Trophoblast cell (in vitro differentiated cells and primary cell): ENCODE measurements at places on chromosomes 12 and 14.

DNA sequence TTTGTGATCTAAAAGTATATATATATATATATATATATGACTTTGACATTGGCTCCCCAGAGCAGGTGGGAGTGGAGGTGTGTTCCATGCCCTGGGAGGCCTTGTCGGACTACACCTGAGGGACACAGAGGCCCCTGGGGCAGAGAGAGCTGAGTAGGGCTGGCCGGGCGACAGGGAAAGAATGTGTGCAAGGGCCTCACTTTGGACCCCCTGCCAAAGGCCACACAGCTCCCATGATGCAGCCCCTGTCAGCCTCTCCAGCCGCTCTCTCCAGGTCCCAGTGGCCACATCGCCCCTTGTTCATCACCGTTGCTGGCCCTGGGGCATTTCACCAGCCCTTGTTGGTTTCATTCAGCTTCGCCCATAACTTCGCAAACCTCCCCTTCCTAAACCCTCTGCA is 123.9 kb downstream of the BCL11B start:
- H3K36me3 ChIP-seq = no peaks in the 10 kb centered on the region
- DNase-seq = no peak

- no peak overlapping the region for H3K4me3 ChIP-seq
- no peaks in the 10 kb centered on the region for H3K27me3 ChIP-seq
- DNase-seq = no peak
- no peaks in the 10 kb centered on the region for H3K36me3 ChIP-seq
- no peak overlapping the region for H3K27ac ChIP-seq
Measured at GRCh38 chr12:101995684-101996083, 66.1 kb downstream of the WASHC3 start.

DNA sequence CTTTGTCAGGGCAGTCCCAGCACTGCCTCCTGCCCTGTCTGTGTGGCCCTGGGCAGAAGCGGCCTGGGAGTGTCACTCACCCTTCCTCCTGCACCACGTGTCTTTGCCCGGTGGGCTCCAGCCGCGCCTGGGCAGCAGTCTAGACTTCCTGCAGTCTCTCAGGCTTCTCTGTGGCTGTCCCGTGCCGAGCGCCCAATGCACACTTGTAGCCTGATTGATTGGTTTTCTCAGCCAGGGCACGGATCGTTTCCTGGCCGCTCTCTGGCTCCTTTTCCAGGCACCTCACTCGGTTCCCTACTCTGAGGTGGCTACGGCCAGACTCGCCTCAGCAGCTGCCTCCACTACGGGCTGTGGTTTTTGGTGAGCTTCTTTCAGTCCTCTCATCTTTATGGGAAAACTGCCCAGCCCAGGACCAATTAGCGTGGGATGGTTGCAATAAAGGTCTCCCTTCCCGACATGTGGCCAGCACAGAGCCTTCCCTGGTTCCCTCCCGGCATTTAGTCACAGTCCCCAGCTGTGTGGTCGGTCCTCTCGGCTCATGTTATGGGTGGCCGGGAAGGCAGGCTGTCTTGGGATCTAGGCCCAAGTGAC is 133.1 kb downstream of the CACNA1C start:
- H3K27me3 ChIP-seq = no peaks in the 10 kb centered on the region
- peaks cover 2% of the 10 kb centered on the region for H3K36me3 ChIP-seq
- H3K4me1 ChIP-seq = peaks cover 7% of the 10 kb centered on the region
- H3K27ac ChIP-seq = no peak overlapping the region

DNA sequence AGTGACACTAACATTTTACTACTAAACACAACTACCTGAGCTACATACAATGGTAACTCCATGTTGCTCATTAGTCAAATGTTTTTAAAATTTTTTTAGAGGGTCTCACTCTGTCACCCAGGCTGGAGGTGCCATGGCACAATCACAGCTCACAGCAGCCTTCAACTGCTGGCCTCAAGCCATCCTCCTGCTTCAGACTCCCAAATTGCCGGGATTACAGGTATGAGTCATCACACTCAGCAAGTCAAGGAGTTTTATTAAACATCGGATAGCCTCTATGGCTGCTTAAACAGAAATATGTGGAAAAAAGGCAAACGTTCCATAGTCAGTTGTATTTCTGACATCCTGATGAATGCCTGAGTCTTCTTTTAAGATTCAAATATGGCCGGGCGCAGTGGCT is 11.1 kb upstream of the NPFF start:
- H3K27me3 ChIP-seq = no peaks in the 10 kb centered on the region
- no peaks in the 10 kb centered on the region for H3K4me1 ChIP-seq
- H3K4me3 ChIP-seq = no peak overlapping the region
- H3K36me3 ChIP-seq = peaks cover 32% of the 10 kb centered on the region
- H3K27ac ChIP-seq = no peak overlapping the region
- DNase-seq = no peak

DNA sequence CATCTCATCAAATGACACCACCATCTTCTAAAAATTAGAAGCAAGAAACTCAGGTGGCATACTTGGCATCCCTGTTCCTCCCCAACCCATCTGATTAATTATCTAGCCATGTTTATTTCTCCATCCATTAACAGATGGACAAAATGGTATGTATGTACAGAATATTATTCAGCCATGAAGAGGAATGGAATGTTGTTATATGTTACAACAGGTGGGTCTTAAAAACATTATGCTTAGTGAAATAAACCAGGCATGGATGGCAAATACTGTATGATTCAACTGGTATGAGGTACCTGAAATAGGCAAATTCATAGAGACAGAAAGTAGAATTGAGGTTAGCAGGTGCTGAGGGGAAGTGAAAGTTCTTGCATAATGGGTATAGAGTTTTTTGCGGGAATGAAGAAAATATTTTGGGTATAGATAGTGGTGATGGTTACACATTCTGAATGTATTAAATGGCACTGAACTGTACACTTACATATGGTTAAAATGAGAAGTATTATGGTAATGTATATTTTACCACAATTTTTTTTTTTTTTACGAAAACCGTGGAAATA is 17.5 kb downstream of the YY1 start:
- no peak for DNase-seq
- H3K27me3 ChIP-seq = no peaks in the 10 kb centered on the region
- H3K36me3 ChIP-seq = peaks cover 2% of the 10 kb centered on the region

DNA sequence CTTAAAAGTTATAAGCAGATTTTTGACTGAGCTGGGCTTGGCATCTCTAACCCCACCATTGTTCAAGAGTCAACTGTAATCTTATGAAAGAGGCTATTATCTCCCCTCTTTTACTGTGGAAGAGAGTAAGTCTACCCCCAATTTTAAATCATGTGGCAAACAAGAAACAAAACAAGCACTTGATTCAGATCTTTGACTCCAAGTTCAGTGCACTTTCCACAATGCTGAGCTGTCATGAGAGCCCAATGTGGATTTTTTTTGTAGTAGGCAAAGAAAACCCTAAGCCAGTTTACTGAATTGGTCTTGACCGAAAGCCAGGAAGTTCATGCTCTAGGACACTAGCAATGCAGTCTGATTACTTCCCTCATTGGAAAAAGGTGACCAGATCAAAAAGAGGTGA is 306.2 kb downstream of the GALC start:
- no peak for DNase-seq
- no peak overlapping the region for H3K27ac ChIP-seq
- no peaks in the 10 kb centered on the region for H3K4me1 ChIP-seq
- no peak overlapping the region for H3K4me3 ChIP-seq

DNA sequence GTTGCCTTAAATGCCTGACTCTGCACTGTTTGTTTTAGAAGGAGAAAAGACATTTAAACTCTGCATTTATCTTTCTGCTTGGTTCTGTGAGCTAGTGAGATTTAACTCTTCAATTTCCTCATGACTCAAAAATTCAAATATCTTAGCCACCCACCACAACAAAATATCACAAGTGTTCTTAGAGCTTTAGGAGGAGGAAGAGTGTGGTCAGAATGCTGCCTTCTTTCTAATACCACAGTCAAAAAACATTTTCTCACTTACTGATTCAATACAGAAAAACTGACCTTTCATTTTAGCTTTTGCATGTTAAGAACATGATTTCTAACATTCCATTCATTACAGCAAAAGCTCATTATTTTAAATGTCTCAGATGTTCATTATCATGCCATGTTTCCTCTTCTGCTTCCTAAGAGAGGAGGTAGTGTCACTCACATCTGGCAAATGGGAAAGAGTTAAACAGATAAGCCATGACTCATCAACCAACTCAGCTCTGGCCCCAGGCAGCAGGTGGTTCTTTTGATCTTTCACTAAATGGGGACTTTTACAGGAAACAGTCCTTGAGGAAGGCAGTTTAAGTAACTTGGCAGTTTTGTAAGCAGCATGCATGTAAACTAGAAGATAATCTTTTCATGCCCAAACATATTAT is 56.4 kb upstream of the RNU6-8 start:
- peak overlapping the region; percentile 40 for H3K27ac ChIP-seq
- no peaks in the 10 kb centered on the region for H3K27me3 ChIP-seq
- peaks cover 3% of the 10 kb centered on the region for H3K36me3 ChIP-seq
- H3K4me3 ChIP-seq = no peak overlapping the region
- H3K4me1 ChIP-seq = peaks cover 4% of the 10 kb centered on the region

DNA sequence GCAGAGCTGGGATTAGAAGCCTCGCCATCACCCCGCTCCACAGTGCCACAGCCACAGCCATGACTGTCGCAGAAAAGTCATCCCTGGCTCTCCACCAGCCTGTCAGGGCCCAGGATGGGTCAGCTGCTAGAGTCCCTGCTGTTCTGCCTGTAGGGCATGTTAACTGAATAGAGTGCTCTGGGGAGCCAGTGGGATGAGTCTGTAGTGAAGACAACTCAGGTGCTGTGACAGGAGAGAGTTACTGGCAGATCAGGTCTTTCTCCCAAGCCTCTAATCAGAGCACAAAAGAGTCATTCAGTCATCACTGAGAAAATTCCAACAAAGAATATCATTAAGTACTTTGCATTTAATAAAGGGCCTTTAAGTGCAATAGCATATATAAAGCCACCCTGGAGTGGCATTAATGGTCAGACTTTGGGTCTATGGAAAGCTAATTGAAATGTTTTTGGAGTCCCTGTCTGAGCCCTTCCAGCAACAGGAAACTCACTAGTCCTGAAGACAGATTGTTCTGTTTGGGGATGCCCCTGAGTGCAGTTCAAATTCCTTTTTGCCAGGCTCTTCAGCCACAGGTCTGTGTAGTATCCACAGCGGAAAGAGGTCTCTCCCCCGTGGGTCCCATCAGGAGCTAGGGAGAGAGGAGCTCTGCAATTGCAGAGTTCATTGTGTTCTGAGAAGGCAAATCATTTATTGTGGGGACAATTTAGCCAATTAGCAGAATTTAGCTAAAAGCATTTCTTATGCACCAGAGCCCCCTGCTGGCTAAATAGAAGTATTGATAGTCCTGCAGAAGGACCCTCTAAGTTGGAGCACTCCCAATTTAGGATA is 45.2 kb upstream of the C14orf132 start:
- DNase-seq = peak; percentile 69
- no peaks in the 10 kb centered on the region for H3K4me1 ChIP-seq
- no peaks in the 10 kb centered on the region for H3K36me3 ChIP-seq
- no peaks in the 10 kb centered on the region for H3K27me3 ChIP-seq
- no peak overlapping the region for H3K4me3 ChIP-seq

DNA sequence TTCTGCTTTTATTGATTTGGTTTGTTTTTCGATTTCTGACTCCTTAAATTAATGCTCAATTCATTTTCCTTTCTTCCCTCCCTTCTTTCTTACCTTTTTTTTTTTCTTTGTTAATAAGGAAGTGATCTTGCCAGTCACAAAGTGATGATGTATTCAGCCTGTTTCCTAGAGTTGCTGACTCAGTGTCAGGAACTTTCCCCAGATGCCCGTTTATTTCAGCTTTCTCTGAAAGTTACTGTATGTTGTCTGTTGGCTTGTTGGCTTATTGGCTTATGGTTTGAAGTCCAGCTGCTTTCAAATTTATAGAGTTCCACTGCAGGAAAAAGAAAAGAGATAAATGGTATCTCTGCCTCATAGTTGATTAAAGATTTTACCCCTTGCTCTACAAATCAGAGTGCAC is 12.4 kb upstream of the SLC6A15 start:
- no peak for DNase-seq
- H3K4me3 ChIP-seq = no peak overlapping the region
- H3K27ac ChIP-seq = no peak overlapping the region
- H3K27me3 ChIP-seq = no peaks in the 10 kb centered on the region
- H3K36me3 ChIP-seq = no peaks in the 10 kb centered on the region

DNA sequence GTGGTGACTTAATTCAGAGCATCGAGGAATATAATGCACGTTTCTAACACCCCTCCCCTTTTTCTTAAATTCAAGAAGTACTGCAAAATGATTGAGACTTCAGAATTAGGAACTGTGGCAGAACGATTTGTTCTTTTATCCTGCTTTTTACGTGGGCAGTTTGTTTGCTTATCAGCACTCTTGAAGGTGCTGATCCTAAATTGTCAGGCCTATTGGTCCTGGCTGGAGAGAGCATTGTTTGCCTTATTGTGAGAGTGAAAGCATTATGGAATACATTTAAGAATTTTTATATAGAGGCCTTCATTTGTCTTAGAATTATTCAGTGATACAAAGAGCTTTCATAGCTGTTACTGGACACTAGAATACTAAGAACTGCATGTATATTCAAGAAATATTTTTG is 59.1 kb downstream of the TMTC2 start:
- no peak overlapping the region for H3K27ac ChIP-seq
- peaks cover 6% of the 10 kb centered on the region for H3K4me1 ChIP-seq
- no peaks in the 10 kb centered on the region for H3K27me3 ChIP-seq
- peaks cover 1% of the 10 kb centered on the region for H3K36me3 ChIP-seq
- DNase-seq = no peak

GRCh38 chr12:4569261-4569660 is 7.3 kb downstream of the DYRK4 start:
- no peaks in the 10 kb centered on the region for H3K4me1 ChIP-seq
- H3K27ac ChIP-seq = no peak overlapping the region

- no peak overlapping the region for H3K27ac ChIP-seq
- no peaks in the 10 kb centered on the region for H3K27me3 ChIP-seq
- no peak for DNase-seq
- no peak overlapping the region for H3K4me3 ChIP-seq
- no peaks in the 10 kb centered on the region for H3K36me3 ChIP-seq
- H3K4me1 ChIP-seq = peaks cover 19% of the 10 kb centered on the region
Measured at GRCh38 chr12:12017798-12018197, 52.9 kb upstream of the BCL2L14 start.

DNA sequence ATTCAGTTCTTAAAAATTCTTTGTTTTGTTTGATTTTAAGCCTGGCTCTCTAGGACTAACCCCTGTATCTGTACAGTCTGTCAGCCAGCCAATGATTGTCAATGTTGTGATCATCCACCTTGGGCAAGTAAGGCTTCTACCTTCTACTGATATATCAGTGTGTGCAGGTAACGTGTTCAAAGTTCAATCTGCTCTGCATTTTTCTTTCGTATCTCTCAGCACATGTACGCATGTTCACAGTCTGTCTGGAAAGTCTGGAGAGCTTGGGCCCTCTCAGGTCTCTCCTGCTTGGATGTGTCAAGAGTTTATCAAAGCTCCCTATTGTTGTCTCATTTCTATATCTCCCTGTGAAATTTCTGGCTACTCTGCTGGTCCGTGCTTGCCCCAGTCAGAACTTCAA is 138.6 kb upstream of the VRK1 start:
- no peaks in the 10 kb centered on the region for H3K27me3 ChIP-seq
- peaks cover 4% of the 10 kb centered on the region for H3K4me1 ChIP-seq
- no peak for DNase-seq
- no peak overlapping the region for H3K4me3 ChIP-seq
